ENCODE measurements at places on chromosomes 11 and 22.

GRCh38 chr22:19928207-19928606 lies 13.4 kb upstream of the COMT start:
- no peak for DNase-seq

DNA sequence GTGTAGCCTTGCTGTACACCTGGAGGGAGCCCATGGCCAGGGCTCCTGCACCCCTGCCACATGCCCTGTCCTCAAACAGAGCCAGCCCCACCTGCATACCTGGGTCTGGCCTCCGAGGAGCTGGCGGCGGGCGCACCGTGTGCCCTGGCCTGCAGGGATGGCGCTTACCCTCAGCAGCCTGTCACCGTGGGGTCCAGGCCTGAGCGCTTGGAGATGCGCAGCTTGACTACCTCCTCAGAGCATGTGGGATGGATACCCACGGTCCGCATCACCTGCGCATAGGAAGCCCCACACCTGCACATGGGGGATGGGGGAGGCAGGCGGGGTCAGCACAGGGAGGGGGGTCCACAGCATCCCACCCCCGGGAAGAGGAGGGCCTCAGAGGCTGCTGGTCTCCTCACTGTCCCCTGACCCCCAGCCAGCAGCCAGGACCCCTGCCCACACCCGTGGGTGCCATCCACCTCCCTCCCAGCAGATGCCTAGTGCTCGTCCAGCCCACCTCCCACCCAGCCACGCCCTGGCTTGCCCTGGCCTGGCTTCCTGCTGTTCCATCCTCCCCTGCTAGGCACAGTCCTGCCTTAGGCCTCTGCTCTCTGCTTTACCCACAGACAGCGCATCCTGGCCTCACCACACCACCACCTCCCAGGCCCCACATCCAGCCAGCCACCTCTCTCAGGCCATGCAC lies 22.4 kb upstream of the GNB1L start:
- no peak for DNase-seq

DNA sequence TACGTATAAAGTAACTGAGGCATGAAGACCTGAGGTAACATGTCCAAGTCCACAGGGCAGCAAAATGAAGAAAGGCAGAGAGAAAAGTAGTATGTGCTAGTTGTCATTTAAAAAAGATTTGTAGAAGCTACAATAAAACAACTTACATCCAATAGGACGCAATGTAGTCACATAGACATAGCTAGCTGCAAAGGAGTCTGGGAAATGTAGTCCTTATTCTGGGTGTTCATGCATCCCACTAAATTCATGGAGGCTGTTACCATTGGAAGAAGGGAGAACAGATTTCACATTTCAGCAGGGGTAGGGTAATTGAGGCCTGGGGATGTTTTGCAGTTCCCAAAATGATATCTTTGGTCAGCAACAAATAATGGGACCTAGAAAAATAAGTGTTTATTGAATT lies 571.4 kb downstream of the MIAT start:
- DNase-seq = no peak

GRCh38 chr11:10858439-10859325 lies 829 bp upstream of the ZBED5 start:
- DNase-seq = peak; percentile 33

GRCh38 chr11:133600786-133601185 lies 68.5 kb upstream of the OPCML start:
- no peak for DNase-seq

DNA sequence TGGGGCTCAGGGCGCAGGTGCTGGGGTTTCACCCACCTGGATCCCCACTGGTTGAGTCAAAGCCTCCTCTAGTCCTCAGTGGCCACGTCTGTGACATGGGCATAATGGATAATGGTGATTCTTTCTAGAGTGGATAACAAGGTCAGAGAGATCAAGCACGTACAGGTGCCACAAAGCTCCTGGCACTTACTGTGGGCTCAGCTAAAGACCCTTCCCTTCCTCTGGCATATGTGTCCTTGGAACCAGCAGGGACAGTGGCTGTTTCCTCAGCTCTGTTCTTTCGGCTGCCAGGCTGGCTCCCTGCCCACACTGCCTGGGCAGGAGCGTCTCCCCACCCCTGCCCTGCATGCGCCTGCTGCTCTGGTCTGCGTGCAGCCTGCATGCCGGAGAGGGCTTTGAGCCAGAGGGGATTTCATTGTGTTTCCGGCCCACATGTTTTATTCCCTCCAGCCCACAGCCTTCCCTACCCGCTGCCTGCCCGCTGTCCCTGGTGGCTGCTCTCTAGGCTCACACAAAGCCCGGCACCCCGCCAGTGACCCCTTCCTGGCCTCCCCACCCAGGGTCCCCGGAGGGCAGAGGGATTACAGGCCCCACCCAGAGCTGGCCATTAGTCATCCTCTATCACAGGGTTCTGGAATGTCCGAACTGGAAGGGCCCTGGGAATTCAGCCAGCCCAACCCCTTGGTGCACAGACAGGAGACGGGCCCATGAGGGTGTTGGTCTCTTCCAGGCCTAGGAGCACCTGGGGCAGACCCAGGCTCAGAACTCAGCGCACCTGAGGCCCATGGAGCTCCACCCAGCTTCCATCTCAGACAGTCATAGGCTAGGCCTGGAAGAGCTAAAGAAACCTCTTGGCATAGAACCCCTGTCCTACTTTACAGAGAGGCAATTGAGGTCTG lies 55.3 kb upstream of the GCAT start:
- DNase-seq = peak; percentile 90

- no peak for DNase-seq
Measured at GRCh38 chr11:103047837-103048236, 44.1 kb downstream of the DCUN1D5 start.

- DNase-seq = no peak
Measured at GRCh38 chr22:46486996-46487717, 50.3 kb downstream of the CELSR1 start.

DNA sequence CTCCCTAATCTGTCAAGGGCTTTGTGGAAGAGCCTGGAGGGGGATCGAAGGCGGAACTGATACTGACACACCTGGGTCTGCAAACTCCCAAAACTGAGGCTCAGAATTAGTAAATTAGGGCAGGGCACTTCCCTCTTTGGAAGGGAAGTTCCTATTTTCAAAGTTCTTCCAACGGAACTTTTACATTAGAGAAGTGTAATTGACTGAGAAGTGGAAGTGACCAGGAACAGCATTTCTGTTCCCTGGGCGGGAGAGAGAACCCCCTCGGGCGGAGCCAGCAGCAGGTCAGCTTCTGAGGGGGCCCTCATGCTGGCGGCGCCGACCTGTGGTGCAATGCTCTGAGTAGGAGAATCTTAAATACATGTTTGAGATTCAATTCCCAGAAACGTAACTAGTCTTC lies 1.1 kb upstream of the CBL start:
- DNase-seq = no peak

DNA sequence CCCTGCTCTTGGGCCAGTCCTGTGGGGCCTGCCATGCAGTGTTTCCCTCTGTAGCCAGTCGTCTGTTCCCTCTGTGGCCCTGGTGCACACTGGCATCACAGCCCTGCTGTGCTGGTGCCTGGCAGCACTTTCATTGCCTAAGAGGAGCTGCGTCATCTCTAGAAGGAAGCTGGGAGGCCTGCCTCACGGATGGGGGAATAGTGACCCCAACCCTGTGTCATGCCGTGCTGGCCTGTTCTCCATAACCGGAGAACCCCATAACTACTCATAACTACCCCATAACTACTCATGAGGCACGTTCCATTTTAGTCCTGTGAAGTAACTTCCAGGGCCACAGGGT lies 14.0 kb downstream of the RAB36 start:
- no peak for DNase-seq

All from hepatic stellate cell (primary cell).